ENCODE measurements at places on chromosomes 2 and 18. TPM values are rescaled to one million over a fixed set of nuclear protein-coding genes. Genes with fewer than 3 reads are reported as not detected.

DNA sequence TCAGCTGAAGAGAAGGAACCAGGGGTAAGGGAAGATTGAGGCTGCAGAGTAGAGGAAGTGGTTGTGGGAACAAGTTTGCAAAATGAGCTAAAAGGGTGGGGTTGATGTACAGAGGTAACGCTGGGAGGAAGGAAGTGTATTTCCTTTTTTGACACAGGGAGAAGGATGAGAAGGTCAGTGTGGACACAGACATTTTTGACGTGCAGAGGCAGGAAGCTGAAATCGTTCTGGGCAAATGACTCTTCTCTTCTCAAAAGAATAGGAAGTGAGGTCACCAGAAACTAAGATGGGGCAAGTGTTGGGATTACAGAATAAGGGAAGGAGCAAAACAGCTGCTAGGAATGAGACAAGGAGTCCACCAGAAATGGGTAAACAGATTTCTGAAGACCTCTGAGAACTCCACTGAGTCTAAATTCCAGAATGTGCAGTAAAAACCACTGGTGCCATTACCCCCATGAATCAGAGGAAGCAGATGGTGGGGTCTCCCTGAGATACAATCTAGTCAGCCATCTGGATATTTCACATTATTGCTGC lies 20.0 kb upstream of the RNF149 start:
- H3K27ac ChIP-seq, result peak overlapping the region; percentile 49
- H3K4me1 ChIP-seq, result no peaks in the 10 kb centered on the region
- H3K27me3 ChIP-seq, result no peaks in the 10 kb centered on the region
- no peak for DNase-seq

DNA sequence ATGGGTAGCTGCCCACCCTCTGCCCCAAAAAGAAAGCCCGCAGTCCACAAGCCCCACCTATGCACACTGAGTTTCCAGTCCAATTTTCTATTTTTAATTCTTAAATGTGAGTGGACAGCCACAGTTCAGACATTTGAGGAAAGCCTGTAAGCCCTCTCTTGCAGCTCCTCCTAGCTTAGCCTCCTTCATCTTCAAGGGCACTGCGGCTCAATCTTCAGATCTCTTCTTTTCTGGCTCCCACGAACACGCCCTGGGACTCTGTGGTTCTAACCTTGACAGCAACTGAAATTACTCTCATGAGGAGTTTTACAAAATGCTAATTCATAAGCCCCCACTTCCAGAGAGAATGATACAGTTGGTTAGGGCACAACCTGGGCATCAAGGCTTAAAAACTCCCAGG lies 144.0 kb downstream of the MSH2 start:
- H3K4me3 ChIP-seq, result no peak overlapping the region
- H3K36me3 ChIP-seq, result no peaks in the 10 kb centered on the region
- no peak for DNase-seq
- H3K27ac ChIP-seq, result no peak overlapping the region

Gene BCL2
- polyA plus RNA-seq, result 9.7 TPM

Gene ZNF892
- not detected for polyA plus RNA-seq

Gene ZC3H6
- 0.60 TPM for polyA plus RNA-seq
